ENCODE measurements at places on chromosomes 3 and 15.

- DNase-seq, result no peak
These were observed 72.1 kb downstream of the ANO10 start for GRCh38 chr3:43549626-43550290.

DNA sequence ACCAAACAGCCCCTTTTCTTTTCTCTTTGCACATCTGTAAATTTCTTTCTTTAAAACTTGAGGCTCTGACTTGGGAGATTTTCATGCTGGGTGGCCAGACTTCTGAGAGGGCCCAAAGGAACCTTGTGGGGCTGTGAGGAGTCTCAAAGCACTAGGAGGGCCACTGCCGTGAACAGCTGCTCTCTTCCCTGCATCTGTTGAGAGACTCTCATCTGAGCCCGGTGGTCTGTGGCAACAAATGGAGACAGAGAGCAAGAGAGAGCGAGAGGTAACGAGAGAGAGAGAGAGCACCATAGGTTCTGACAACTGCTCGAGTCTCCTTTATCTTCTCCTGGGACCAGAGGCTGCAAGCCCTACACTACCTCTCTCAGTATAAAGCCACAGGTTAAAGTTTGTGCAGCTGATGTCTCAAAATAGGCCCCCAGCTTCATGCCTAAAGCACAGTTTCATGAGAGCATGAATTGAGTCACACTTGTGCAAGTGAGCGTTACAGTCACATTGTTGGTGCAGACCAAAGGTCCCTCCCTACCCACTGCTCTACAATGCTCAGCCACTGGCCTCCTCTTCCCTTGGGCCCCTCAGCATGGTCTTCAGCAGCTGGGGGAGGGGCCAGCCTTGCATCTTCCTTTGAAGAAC, 60.7 kb downstream of the ZNF621 start:
- DNase-seq, result no peak

DNA sequence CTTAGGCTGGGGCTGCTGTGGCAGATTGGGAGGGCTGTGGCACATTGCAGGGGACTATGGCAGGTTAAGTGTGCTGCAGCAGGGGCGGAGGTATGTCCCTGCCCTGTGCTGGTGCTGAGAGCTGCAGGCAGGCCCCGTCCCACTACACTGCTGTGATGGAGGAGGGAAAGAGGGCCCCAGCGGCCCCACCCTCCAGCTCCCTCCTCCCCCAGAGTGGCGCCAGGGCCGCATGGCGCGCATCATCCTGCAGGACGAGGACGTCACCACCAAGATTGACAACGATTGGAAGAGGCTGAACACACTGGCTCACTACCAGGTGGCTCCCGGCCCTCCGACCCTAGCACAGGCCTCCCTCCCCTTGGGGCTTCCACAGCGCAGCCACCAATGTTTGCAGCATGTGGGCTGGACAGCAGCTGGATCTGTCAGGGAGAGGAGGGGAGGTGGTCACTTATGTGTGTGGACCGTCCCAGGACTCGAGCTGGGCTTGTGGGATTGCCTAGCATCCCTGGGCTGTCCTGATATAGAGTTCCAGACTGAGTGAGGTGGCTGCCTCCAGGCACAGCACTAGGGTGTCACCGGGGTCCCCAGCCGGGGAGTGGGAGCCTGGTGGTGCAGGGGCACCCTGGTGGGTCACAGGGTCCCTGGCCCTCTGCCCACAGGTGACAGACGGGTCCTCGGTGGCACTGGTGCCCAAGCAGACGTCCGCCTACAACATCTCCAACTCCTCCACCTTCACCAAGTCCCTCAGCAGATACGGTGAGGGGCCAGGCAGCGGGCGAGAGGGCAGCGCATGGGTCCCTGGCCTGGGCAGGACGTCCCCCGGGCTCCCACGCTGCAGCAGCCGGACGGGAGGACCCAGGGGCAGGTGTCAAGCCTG, 46.1 kb downstream of the PLXNA1 start:
- DNase-seq, result peak; percentile 66

DNA sequence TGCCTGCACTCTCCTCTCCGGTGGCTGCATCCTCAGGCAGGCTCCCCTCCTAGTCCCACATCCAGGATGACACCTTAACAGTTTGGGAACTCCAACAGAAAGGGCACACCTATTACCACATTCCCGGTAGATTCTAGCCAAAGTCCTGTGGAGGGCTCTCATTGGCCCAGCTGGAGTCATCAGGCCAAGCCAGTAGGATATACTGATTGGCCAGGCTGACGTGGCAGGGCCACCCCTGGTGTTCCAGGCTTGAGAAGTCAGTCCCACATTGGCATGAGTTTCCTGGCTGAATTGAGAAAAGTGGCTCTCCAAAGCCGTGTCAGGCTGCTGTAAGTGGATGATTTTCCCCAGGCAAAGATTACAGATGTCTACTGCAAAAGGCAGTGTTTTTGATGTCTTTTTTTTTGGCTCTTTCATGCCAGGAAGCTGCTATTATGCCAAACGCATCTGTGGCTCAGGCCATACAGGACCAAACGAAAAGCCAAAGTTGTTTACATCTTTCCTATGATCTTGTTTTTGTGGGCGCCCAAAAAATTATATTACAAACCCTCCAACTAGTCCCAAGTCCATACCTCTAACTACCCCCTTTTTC, 6.6 kb upstream of the BLM start:
- no peak for DNase-seq

GRCh38 chr15:66573348-66573718, 7.5 kb upstream of the LCTL start:
- no peak for DNase-seq

- DNase-seq, result no peak
These were observed 48.8 kb downstream of the ABHD2 start for GRCh38 chr15:89136818-89137772.

DNA sequence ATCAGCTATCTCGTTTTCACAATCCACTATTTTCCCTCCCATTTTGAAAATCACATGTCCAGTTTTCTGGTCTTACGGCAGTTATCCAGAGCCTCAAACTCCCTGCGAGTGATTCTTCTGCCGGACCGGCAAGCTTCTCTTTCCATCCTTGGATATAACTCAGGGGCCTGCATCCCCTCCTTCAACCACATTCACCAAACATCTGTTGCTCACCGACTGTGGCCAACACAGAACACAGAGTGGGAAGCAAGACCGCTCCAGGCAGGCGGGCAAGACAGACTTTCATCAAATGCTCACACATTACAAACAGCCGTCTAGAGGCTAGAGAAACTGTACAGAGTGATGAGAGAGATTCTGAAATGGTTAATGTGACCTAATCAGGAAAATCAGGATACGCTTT, 7.6 kb upstream of the SLC12A8 start:
- DNase-seq, result no peak

DNA sequence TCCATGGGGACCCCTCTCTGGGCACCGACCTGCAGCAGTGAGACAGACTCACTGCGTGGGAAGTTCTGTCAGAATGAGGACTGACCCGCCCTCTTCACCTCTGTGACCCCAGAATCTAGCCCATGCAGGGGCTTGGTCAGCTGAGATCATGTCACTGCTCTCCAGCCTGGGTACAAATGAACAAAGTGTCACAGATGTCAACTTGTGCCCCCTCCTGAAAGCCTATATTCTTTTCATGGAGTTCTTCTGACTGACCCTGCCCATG, 210.8 kb downstream of the XXYLT1 start:
- no peak for DNase-seq

GRCh38 chr3:45776611-45777010, 19.7 kb downstream of the SLC6A20 start:
- no peak for DNase-seq

DNA sequence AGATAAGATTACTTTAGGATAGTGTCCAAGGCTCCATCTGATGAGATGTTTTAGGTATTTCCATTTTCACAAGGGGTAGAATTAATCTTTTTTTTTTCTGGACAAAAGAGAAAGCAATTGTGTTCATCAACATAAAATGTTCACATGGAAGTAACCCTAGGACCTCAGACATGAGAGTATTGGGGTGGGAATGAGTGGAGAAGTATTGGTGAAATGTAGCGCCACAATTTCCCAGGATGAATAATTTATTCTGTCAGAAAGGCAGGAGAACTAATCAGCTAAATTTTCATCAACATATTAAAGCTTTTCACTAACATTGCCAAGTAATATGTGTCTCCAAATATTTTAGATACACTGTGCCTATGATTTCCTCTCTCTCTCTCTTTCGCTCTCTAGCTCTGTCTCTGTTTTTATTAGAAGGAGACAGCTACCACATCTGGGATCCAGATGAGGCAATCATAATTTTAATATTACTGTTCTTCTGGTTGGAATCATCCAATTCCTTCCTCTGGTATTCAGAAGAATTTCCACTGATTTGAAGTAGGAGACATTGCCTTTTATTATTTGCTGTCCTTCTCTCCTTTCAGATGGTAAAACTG, 21.6 kb upstream of the ZNF280D start:
- no peak for DNase-seq

DNA sequence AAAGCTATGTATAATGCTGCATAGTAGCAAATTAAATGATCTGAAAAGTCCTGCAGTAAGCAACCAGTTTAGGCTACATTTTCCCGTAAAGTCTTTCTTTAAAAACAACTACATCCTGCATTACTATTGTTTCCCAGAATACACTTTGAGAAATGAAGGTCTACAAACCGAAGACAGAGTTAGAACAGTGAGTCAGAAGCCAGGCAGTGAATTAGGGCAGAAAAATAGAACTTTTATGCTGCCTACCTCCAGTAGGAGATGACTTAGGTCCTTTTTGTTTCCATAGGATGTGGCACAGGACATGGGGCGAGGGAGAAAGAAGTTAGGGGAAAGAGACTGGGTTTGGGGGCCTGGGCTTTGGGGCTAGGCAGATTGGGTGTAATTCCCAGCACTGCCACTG, 127.3 kb downstream of the PPM1L start:
- DNase-seq, result no peak

DNA sequence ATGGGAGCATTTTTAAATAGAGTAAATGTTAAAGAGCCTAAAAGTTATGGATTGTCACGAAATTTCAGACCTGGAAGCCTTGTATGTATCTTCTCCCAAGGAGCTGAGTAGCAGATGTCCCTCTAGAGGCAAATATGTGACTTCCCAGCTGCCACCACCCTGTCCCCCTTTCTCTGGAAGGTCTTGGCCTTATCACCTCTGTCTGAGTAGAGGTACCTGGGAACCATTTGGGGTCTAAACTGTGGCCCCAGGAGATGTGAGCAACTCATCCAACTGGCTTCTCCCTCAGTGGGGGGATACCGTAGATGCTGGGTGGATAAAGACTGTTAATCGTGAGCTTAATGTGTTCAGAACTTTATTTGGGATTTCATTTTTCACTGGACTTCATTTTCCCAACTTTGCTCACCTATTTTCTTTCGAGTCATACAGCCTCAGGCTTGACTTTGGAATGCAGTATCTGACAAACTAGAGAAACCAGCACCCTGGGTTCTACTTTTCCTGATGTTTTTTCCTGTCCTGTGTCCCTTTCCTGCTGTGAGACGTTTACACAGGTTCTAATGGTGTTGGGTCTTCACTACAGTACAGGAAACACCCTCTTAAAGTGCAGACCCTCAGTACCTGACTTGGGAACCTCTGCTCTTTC, 53.3 kb upstream of the CCR4 start:
- DNase-seq, result no peak

- no peak for DNase-seq
These were observed 82.3 kb downstream of the ST6GAL1 start for GRCh38 chr3:187012609-187013051.

- no peak for DNase-seq
These were observed 35.7 kb upstream of the POLG start for GRCh38 chr15:89370120-89370977.

DNA sequence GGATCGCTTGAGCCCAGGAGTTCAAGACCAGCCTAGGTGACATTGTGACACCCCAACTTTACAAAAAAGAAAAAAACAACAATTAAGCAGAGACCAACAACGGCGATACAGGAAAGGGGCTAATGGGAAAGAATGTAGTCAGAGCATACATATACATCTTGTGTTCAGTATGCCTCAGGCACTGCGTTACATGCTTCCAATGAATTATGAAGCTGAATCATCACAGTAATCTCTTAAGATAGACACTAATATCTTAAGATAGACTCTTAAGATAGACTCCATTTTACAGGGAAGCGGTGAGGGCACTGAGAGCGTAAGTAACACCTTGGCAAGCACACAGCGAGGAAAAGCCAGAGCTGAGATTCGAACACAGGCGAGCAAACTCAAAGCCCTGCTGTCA, 6.1 kb upstream of the LDHAL6B start:
- DNase-seq, result no peak

DNA sequence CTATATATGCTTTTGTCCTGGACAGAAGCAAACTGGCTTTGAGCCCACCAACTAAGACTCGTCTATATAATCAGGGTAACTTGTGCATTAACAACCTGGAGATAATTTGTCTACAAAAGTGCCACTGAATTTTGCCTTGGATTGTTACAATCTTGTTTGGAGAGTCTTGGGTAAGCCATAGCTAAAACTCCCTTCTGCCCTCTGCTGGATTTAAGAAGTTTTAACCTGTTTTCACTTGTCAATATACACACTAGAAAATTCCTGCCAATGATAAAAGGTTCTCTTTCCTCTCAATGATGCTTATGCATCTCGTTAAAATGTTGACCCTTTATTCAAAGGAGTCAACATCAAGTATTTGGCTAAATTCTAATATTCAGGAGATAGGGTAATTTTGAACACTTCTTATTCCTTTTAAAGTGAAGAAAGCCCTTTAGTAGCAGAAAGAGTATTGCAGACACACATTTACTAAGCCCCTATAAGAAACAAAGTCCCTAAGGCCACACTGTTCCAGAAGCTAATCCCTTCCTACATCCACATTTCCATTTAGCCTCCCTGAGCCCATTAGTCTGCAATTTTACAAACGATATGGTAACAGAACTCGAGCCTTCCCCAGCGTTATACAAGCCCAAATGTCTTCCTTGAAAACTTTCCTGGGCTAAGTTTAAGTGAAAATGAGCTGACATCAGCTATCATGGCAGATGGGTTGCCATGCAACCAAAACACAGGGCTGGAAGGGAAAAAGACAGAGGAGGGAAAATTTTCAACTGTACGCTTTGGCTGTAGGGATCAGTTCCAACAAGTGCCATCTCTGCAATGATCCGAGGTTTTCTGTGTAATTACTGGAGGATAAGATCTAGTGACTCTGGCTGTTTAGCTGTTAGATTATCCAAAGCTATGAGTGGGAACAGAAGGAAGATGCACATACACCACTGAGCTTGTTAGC, 75.9 kb upstream of the FGF12 start:
- DNase-seq, result no peak

DNA sequence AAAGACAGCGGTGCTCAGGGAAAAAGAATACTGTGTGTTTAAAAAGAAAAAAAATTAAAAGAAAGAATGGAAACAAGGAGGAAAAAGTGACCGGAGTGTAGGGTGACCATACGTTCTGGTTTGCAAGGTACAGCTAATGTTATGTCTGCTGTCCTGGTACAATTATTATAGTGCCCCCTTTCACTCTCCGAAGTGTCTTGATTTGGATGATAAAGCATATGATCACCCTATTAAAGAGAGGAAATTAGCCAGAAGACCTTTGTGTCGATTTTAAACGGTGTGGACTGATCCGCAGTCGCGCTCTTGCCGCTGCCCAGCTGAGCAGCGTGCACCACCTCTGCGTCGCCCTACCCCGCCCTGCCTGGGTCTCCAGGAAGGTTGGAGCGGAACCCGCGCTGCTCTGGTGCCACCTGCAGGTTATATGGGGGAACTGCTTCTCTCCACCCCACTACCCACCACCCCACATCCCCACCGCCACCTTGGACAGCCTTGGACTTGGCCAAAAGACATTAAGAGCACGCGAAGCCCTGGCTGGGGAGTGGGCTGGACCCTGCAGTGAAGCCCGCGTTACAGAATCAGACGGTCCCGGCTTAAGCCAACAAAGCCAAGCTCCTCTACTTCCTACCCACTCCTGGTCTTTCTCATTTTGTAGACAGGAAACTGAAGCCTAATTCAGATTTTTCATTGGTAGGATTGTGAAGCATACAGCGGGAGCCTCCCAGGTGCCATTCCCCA, 41.2 kb upstream of the UBE2Q2 start:
- peak; percentile 94 for DNase-seq

Data from Right ventricle myocardium inferior (tissue), 1 donor.